ENCODE measurements at places on chromosomes 11 and 22. TPM values are rescaled to one million over a fixed set of nuclear protein-coding genes. Genes with fewer than 3 reads are reported as not detected.

OR2D2 gene
- total RNA-seq, result not detected

OR52N4 gene
- total RNA-seq, result 0.37 TPM

XNDC1N gene
- 5.6 TPM for total RNA-seq

C22orf42 gene
- not detected for total RNA-seq

- H3K36me3 ChIP-seq, result no peaks in the 10 kb centered on the region
- no peak overlapping the region for H3K4me3 ChIP-seq
- peaks cover 13% of the 10 kb centered on the region for H3K27me3 ChIP-seq
- H3K4me1 ChIP-seq, result no peaks in the 10 kb centered on the region
These were observed 9.7 kb upstream of the TCF20 start for GRCh38 chr22:42280140-42280539.

ALX4 gene
- not detected for total RNA-seq

MPEG1 gene
- total RNA-seq, result 23.5 TPM

CLCF1 gene
- 9.2 TPM for total RNA-seq

- no peaks in the 10 kb centered on the region for H3K36me3 ChIP-seq
- no peak overlapping the region for H3K4me3 ChIP-seq
- H3K27ac ChIP-seq, result no peak overlapping the region
- no peaks in the 10 kb centered on the region for H3K27me3 ChIP-seq
- H3K4me1 ChIP-seq, result no peaks in the 10 kb centered on the region
These were observed 87.2 kb upstream of the HTATIP2 start for GRCh38 chr11:20275987-20276965.

- no peak overlapping the region for H3K4me3 ChIP-seq
- peak overlapping the region; percentile 30 for H3K27ac ChIP-seq
- no peaks in the 10 kb centered on the region for H3K36me3 ChIP-seq
- peaks cover 4% of the 10 kb centered on the region for H3K4me1 ChIP-seq
These were observed 6.5 kb downstream of the MTMR2 start for GRCh38 chr11:95917193-95918036.

- H3K27me3 ChIP-seq, result peaks cover 20% of the 10 kb centered on the region
- no peak overlapping the region for H3K27ac ChIP-seq
- no peak overlapping the region for H3K4me3 ChIP-seq
These were observed 45.9 kb downstream of the CHRDL2 start for GRCh38 chr11:74685338-74685737.

DNA sequence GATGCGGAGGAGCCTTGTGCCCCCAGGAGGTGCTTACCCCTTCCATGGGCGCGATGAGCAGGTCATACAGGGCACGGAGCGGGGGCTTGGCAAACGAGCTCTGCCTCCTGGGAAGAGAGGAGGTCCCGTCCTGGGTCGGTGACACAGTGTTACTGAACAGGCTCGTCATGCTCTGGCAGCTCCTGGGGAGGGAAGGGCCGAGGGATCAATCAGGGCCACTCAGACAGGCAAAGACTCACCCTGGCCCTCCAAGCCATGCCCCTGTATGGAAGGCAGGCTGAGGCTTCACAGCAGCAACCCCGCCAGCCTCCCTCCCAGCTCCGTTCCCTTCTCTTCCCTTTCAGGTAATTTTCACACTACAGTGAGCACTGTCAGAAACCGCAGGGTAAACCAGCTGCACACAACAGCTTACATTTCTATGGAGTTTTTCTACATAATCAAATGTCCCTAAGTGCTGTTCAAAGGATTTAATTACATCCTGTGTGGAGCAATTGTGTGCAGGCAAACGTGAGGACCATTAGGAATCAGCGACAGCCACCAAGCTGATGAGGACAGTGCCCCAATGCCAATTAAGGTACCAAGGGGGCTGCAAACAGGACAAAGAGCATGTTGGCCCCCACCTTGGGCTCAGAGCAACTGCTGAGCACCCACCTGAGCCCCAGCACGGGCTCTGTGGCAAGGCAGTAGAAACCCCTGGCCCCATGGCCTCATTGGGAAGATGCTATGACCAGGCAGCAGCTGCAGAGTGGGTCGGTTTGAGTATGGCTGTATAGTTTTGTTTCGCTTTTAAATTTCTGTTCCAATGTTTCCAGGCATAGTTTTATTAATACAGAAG, 95.4 kb upstream of the PITPNB start:
- no peaks in the 10 kb centered on the region for H3K4me1 ChIP-seq
- H3K27ac ChIP-seq, result no peak overlapping the region
- DNase-seq, result no peak
- no peak overlapping the region for H3K4me3 ChIP-seq

ZNF408 gene
- total RNA-seq, result 5.8 TPM

TMEM86A gene
- total RNA-seq, result 5.8 TPM

DNA sequence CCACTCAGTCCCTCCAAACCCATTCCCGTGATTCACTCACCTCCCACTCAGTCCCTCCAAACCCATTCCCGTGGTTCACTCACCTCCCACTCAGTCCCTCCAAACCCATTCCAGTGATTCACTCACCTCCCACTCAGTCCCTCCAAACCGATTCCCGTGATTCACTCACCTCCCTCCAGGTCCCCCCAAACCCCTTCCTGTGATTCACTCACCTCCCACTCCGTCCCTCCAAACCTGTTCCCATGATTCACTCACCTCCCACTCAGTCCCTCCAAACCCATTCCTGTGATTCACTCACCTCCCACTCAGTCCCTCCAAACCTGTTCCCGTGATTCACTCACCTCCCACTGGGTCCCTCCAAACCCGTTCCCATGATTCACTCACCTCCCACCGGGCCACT, 639.6 kb downstream of the BRD1 start:
- H3K4me3 ChIP-seq, result no peak overlapping the region
- no peaks in the 10 kb centered on the region for H3K36me3 ChIP-seq
- no peak for DNase-seq

DNA sequence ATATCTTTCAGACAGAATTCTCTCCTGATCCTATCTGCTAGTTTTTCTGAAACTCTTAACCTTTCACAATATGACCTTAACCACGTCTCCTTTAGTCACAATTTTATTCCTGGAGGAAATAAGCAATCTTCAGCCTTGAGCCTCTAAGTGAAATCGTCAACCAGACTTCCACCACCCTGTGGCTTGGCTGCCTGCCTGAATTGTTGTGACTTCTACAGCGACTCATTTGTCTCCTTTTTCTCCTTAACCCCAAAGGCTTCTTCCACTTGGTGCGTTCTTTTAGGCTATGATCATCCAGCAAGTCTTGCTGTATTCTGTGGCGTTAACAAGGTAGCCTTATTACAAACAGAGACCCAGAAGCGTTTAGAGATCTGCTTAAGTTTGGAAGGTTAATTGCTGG, 535.1 kb upstream of the ARHGAP42 start:
- no peak overlapping the region for H3K27ac ChIP-seq
- H3K4me3 ChIP-seq, result no peak overlapping the region
- H3K36me3 ChIP-seq, result no peaks in the 10 kb centered on the region
- no peak for DNase-seq
- H3K4me1 ChIP-seq, result no peaks in the 10 kb centered on the region

LGALS12 gene
- total RNA-seq, result 0.86 TPM

MED17 gene
- 26.3 TPM for total RNA-seq

DNA sequence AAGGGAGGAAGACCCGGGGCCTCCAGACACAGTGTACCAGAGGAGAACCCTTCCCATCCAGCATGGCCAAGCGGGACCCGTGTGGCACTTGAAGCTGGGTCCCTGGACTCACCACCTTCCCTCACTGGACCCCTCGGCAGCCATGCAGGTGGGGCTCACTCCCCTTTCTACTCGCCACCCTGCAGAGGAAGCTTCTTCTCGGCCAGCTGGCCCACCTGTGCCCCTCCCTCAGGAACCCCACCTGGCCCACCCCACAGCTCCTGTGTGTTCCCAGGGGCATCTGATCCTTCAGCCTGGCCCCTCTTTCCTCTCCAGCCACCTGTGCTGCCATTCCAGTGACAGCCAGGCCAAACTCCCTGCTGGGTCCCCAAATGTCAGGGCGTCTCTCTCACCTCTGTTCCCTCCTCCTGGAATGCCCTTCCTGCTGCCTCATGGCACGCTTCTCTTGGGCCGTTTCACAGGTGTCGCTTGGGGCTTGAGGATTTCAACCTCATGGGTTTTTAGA, 38.0 kb downstream of the IGF2 start:
- no peak overlapping the region for H3K27ac ChIP-seq
- H3K4me3 ChIP-seq, result no peak overlapping the region
- peaks cover 26% of the 10 kb centered on the region for H3K4me1 ChIP-seq

OR5T3 gene
- total RNA-seq, result not detected

RASSF10 gene
- total RNA-seq, result 2.0 TPM

- no peak overlapping the region for H3K4me3 ChIP-seq
- peak; percentile 4 for DNase-seq
- H3K27ac ChIP-seq, result no peak overlapping the region
- H3K27me3 ChIP-seq, result peaks cover 13% of the 10 kb centered on the region
- no peaks in the 10 kb centered on the region for H3K4me1 ChIP-seq
- no peaks in the 10 kb centered on the region for H3K36me3 ChIP-seq
These were observed 235.5 kb downstream of the GRIK4 start for GRCh38 chr11:120746836-120747609.

DRD2 gene
- total RNA-seq, result not detected

- no peaks in the 10 kb centered on the region for H3K36me3 ChIP-seq
- H3K4me3 ChIP-seq, result peak overlapping the region; percentile 71
- H3K4me1 ChIP-seq, result peaks cover 43% of the 10 kb centered on the region
- no peaks in the 10 kb centered on the region for H3K27me3 ChIP-seq
These were observed 1.5 kb downstream of the MAFF start for GRCh38 chr22:38203090-38203810.

DNA sequence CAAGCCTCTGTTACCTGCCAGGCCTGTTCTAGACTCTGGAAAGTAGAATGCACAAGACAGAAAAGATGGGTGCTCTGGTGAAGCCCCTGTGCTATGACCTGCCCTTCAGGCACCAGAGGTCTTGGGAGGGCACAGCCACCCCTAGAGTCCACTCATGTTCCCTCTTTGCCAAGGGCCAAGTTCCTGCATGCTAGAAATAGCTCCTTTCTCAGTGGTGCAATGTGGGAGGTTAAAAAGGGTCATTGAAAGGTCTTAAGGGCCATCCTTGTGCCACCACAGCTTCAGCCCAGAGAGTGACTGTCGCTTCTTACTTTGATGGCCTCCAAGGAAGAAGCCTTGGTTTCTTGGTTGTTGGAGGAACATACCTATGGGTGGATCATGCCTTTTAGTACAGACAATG, 84.6 kb upstream of the PARVA start:
- no peak overlapping the region for H3K4me3 ChIP-seq
- no peaks in the 10 kb centered on the region for H3K27me3 ChIP-seq
